Large intestine (tissue), 12 donors: ENCODE measurements at places on chromosomes 3 and 15. TPM values are rescaled to one million over a fixed set of nuclear protein-coding genes. Genes with fewer than 3 reads are reported as not detected.

- DNase-seq, result no peak
Observed at GRCh38 chr3:88057630-88058305, 1.0 kb downstream of the CGGBP1 start.

The RETNLB gene
- polyA plus RNA-seq, result not detected

GRCh38 chr3:99648101-99648500 is 9.7 kb downstream of the COL8A1 start:
- peak; percentile 75 for DNase-seq

- peak; percentile 86 for DNase-seq
Observed at GRCh38 chr3:76965122-76965725, 74.7 kb upstream of the ROBO2 start.

GRCh38 chr3:113261063-113261625 is 49.8 kb downstream of the BOC start:
- no peak for DNase-seq

DNA sequence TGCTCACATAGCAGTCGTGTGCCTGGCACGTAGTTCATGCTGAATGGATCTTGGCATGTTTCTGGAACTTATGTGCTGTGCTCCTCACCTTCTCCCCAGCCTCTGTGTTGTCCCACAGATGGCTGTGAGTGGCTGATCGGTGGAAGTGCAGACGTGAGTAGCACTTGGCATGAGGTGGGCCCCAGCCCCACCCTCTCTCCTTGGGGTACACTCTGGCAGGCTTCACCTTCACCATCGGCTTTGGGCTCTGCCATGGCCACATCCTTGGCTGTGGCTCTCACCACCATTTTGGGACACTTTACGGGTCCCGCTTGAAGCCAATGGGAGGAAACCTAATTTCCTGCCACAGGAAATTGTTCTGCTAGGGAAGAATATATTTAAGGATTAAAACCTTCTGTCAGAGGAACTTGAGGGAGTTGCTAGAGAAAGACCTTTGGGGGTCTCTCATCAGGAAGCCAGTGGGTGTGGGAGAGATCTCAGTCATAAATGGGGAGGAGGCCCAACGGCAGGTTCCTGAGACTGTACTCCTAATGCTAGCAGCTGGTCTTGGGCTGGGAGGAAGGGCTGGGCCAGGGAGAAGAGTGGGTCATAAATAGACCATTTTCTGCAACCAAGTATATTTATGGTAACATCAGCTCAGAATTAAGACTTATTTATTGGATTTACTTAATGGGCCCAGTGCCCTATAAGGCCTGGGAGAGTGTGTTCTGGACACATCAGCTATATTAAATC is 92.3 kb downstream of the SMAD3 start:
- no peak for DNase-seq

DNA sequence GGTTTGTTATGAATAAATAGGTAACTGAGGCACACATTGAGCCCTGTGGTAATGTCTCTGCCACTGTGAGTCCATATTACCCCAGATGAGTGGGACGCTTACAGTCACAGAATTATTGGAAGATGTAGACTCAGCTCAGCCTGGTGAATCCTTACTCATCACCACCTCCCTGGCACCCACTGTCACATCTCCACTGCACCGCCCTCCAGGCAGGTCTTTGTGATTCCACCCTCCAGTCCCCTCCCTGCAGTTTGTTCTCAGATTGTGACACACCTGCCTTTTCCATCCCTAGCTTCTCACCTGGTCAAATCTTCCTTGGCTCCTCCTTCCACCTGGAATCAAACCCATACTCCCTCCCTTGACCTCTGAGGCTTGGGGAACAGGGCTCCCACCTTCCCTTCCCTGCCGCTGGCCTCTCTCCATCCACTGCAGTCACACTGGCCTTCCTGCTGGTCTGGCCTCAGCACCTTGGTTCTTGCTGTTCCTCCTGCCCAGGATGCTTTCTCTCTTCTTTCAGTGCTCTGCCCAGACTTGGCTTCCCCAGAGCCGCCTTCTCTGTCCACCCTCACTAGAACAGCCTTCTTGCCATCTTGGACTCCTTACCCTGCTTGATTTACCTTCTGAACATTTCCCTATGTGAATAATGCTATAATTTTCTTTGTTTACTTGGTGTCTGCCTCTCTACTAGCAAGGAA is 9.4 kb downstream of the SLC6A20 start:
- no peak for DNase-seq

The LIPC gene
- 0.25 TPM for polyA plus RNA-seq

The AADACL2 gene
- polyA plus RNA-seq, result 0.01 TPM

DNA sequence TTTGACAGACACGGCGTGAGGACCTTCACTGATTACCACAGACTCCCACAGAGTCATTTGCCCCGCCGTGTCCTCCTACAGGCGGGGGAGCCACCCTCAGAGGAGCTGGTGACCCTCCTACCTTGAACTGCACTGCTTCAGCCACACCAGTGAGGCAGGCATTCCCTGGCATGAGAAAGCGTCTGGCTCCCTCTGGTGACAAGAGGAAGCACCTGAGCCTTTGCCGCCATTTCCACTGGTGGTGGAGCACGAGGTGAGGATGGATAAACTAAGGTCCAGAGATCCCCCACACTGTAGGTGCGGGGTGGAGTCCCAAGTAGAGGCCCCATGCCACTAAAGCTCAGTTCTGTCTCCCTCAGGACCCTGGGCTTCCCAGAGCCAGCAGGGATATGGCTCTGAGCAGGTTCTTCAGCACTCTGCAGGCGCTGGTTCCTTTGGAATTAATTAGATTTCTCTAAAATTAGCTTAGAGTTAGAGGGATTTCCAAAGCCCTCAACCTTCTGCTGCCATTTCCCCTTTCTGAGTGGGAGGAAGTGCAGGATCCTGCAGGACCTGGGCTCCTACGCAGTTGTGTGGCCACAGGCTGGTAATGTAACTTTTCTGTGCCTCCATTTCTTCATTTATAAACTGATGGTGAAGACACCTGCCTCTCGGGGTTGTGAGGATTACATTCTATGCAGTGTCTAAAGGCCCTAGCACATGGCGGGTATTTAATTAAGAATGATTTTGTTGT is 224.0 kb downstream of the SLCO3A1 start:
- peak; percentile 60 for DNase-seq

The TMC3 gene
- 6.2 TPM for polyA plus RNA-seq

GRCh38 chr15:77870195-77871065 is 207.1 kb downstream of the TBC1D2B start:
- peak; percentile 67 for DNase-seq

GRCh38 chr3:126057936-126058335 is 26.0 kb downstream of the SLC41A3 start:
- no peak for DNase-seq

DNA sequence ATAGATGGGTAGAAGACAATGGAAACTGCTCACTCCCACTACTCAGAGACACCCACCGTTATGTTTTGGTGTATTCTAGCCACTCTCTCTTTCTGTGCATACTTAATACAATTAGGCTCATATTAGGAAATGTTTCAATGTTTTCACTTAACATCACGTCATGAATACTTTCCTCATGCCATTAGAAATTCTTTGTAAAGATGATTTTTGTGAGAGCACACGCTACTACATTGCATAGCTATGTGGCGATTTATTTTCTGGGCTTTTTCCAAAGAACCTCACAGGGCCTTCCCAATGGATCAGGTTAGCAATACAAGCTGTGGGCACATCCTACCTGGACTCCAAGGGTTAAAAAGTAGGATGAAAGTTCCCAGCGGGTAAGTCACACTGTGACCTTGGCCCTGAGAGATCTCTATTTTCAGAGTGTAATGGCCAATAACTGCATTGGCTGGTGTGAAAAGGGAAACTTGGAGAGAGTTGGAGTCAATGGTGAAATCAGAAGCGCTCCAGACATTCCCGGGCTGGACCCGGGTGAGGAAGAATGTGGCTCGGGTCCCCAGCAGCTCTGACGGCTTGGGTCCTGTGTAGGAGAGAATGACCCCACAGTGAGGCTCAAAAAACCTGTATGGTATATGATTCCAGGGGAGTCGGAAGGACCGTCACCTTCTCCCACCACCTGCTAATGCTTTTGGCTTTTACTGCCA is 25.8 kb upstream of the TGM5 start:
- no peak for DNase-seq

The EPHA3 gene
- polyA plus RNA-seq, result 3.0 TPM

- DNase-seq, result peak; percentile 70
Observed at GRCh38 chr3:184645336-184645735, 66.5 kb downstream of the MAGEF1 start.

DNA sequence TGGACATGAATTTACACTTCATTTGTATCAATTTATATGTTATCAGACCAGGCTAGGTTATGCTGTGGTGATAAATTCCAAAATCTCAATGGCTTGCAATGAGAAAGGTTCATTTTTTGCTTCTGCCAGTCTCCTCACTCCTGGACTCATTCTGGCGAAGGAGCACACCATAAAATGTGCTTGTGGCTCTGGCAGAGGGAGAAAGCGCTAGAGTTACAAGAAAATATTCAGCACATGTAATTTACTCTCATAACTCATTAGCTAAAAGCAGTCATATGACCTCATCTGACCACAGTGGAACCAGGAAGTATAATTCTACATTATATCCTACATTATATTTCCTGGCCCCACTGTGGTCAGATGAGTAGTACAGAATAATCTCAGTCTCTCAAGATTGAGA is 193.8 kb downstream of the BCHE start:
- DNase-seq, result no peak

The KY gene
- polyA plus RNA-seq, result 3.1 TPM

- no peak for DNase-seq
Observed at GRCh38 chr3:78178209-78178608, 1138.3 kb downstream of the ROBO2 start.

The ANKRD34C gene
- not detected for polyA plus RNA-seq

The MORC1 gene
- polyA plus RNA-seq, result 0.01 TPM

The SPTBN5 gene
- polyA plus RNA-seq, result 1.7 TPM

GRCh38 chr15:34275154-34275553 is 50.3 kb downstream of the EMC4 start:
- no peak for DNase-seq

The C3orf52 gene
- 14.1 TPM for polyA plus RNA-seq

The NR2F2 gene
- polyA plus RNA-seq, result 27.7 TPM

DNA sequence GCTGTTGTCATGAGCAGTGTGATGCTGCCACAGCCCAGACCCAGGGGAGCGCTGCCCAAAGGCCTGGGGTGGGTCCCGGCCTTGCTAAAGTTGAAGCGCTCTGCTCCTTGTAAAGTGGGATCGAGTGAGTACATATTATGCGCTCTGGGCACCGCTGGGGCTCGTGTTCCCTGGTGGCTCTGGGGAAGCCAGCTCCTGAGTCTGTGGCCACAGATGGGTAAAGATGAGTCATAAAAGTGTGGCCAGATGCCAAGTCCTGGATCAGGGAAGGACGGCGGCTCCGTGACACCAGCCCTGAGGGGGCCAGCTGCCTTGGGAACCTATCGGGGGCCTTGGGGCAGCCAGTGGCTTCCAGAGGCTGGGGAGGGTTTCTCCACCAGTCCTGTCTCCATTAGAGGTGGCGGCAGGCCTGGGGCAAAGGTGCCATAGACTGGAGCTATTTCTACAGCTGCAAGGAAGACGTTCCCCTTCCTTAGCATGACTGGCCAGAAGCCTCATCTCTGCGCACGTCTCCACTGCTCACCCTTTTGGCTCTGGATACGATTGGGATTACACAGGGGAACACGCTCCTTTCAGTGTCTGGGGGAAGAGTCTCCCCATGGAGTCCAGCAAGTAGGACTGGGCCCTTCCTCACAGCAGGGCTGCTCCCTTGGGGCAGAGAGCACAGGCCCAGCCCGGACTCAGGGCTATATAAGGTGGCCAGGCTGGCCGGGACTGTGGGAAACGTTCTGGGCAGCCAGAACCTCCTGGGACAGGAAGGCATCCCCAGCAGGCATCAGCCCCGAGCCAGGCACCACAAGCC is 1.2 kb upstream of the ITIH4 start:
- DNase-seq, result no peak

- DNase-seq, result no peak
Observed at GRCh38 chr3:182435860-182436259, 357.4 kb upstream of the ATP11B start.

- DNase-seq, result no peak
Observed at GRCh38 chr3:185188816-185189215, 36.0 kb upstream of the C3orf70 start.

GRCh38 chr3:153144071-153144470 is 18.0 kb upstream of the RAP2B start:
- DNase-seq, result no peak

The SOX14 gene
- not detected for polyA plus RNA-seq

GRCh38 chr3:50444213-50444612 is 59.2 kb downstream of the CACNA2D2 start:
- no peak for DNase-seq

DNA sequence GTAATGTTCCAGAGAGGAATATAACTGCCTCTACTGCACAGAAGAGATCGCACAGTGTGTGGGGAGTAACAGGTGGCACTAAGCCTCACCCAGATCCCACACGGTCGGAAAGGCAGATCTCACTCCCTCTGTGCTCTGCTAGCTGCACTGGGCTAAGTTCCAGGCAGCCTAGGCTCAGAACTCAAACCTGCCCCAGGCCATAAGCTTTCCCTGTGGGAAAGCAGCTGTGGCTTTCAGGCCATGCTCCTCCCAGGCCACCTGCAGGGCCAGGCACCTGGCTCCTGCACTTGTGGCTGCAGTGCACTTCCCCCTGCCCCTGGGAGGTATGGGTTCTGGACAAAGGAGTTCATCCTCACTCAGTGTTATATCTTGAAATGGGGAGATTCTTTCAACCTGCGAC is 27.5 kb downstream of the PCCB start:
- DNase-seq, result no peak

GRCh38 chr3:62187022-62187431 is 186.3 kb downstream of the FEZF2 start:
- DNase-seq, result no peak

- no peak for DNase-seq
Observed at GRCh38 chr15:62883938-62884479, 158.5 kb upstream of the TPM1 start.

- DNase-seq, result no peak
Observed at GRCh38 chr3:131236421-131236820, 145.2 kb upstream of the NUDT16 start.

GRCh38 chr3:150216041-150216811 is 191.9 kb upstream of the TSC22D2 start:
- DNase-seq, result no peak
